Inflammatory macrophage treated with lipopolysaccharide for 4 hours (primary cell): ENCODE measurements at places on chromosomes 5 and 9.

GRCh38 chr9:656926-657568 is 184.4 kb upstream of the DMRT1 start:
- peak; percentile 60 for DNase-seq

DNA sequence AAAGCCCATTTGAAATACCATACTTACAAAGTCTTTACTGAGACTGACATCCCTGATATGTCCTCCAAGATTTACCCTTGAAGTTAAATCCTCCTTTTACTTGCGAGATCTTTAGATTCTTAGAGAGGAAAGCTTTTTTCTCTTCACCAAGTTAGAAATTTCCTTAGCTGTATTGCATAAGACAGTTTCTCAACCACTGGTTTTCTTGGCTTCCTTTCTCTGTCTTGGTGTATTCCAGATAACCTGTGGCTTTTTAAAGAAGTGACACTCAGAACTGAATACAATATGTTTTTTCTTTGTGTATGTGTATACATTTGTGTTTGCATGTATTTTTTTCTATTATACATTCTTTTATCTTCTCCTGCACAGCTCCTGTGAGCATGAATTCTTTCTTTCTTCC is 65.0 kb downstream of the SNCAIP start:
- DNase-seq: peak; percentile 3

- DNase-seq: no peak
Observed at GRCh38 chr9:26394025-26394424, 498.6 kb downstream of the CAAP1 start.

GRCh38 chr5:148796936-148797335 is 29.5 kb upstream of the ADRB2 start:
- DNase-seq: peak; percentile 33

DNA sequence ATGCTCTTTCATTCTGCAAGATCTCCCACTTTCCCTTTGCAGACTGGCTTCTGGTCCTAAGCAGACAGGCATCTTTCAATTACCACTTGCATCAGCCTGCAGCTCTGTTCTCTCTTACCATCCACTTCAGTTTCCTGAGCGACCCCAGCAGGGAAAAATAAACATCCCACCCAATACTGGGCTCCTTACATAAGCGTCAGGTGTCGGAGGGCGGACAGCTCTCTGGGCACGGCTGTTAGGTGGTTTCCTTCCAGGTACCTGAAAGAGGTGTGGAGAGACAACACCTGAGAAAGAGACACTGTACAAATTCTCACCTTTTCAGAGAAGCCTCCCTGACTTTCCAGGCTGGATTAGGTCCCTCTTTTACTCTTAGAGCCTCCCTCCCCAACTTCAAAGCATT is 145.1 kb upstream of the PANK3 start:
- no peak for DNase-seq

DNA sequence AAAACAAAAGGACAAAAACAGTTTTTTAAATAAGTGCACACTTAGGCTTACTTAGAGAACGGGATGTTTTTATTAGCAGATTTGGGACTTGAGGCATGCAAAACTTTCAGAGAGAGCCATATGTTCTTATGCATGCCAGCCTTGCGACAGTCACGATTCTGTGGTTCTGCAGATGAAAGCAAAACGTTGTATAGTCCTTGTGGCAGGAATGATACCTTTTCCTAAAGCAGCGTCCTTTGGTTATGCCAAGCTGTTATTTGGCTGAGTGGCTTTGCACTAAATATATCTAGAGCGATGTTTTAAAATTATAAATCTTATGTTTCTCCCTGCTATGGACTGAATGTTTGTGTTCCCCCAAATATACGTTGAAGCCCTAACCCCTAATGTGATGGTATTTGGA is 152.0 kb downstream of the SH3GL2 start:
- DNase-seq: no peak

DNA sequence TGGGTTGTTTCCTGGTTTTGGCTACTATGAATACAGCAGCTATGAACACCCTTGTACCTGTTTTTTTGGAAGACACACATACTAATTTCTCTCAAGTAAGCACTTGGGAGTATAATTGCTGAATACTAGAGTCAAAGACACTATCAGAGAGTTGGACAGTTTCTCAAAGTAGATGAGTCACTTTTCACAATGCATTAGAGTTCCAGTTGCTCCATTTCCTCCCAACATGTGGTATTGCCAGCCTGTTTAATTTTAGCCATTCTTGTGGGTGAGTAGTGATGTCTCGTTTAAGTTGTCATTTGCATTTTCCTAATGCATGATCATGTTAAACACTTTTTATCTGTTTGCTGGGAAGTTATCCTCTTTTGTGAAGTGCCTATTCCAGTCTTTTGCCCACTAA is 81.6 kb upstream of the GDNF start:
- no peak for DNase-seq

- no peak for DNase-seq
Observed at GRCh38 chr5:84783003-84783402, 398.3 kb upstream of the EDIL3 start.

DNA sequence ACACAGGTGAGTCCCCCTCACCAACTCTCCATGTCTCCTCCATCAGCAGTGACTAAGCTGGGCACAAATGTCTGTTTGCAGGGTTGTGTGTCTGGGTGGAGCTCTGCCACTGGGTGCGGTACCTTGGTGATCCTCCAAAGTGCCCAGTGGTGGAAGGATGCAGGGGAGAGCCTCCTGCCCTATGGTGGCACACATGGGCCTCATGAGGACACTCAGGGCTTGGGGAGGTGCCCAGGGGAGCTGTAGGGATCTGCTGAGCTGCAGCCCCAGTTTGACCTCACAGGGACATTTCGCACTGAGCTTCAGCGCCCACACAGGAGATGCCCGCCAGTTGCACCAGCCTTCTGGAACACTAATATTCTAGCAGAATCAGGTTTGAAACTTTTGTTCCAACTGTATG is 29.5 kb downstream of the S1PR3 start:
- DNase-seq: no peak

DNA sequence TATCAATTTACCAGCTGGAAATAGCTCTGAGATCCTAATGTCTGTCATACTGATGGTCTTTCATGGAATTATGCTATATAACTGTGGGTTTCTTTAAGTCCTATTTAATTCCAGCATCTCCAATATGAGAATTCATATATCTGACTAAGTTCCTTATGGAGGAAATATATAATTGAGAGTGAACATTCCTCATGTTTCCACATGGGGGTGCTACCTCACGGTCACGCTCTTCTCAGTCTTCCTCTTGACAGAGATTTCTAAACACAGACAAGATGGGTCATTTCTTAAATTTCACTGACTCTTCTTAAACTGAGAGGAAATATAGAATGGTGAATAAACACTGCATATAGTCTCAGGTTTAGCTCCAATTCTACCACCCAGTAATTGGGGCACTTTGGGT is 212.1 kb downstream of the SLF1 start:
- peak; percentile 10 for DNase-seq

DNA sequence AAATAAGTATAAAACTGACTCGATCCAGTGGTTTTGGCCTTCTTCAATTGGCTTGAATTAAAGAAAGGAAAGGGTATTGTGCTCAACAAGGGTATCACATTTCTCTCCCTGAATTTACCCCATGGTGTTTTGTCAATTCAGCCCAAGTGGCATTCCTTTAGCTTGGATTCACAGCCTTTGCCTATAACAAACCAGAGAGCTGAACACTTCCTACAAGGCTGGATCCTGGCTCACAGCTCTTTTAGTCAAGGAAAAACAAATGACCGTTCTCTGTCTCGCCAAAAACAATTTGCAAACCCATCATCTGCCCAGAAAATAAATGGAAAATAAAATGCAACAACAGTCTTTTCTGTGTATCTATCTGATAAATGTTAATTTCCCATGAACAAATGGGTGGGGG is 5.7 kb downstream of the ZNF366 start:
- no peak for DNase-seq

DNA sequence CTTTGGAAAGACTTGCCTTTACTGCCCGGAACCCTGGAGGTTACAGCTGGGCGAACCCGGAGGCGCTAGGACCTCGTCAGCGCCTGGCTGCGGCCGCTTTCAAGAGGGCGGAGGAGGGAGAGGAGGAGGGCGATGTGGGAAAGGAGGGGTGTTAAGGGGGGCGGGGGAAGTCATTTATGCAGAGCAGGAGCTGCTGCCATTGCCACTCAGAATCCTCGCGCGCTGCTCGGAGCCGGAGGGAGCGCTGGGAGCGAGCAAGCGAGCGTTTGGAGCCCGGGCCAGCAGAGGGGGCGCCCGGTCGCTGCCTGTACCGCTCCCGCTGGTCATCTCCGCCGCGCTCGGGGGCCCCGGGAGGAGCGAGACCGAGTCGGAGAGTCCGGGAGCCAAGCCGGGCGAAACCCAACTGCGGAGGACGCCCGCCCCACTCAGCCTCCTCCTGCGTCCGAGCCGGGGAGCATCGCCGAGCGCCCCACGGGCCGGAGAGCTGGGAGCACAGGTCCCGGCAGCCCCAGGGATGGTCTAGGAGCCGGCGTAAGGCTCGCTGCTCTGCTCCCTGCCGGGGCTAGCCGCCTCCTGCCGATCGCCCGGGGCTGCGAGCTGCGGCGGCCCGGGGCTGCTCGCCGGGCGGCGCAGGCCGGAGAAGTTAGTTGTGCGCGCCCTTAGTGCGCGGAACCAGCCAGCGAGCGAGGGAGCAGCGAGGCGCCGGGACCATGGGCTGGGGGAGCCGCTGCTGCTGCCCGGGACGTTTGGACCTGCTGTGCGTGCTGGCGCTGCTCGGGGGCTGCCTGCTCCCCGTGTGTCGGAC is at the start of gene PCSK5:
TSS of gene PCSK5 (plus strand) at position 202 of the 805 bp plus-strand sequence. CDS start at position 711, 509 bp downstream.
- peak; percentile 87 for DNase-seq

GRCh38 chr9:114521846-114522245 is 16.6 kb upstream of the WHRN start:
- DNase-seq: no peak
